GM12864 (cell line): ENCODE measurements at places on chromosomes 13 and 19.

GRCh38 chr13:37539170-37539569, 59.4 kb downstream of the POSTN start:
- no peak for DNase-seq

DNA sequence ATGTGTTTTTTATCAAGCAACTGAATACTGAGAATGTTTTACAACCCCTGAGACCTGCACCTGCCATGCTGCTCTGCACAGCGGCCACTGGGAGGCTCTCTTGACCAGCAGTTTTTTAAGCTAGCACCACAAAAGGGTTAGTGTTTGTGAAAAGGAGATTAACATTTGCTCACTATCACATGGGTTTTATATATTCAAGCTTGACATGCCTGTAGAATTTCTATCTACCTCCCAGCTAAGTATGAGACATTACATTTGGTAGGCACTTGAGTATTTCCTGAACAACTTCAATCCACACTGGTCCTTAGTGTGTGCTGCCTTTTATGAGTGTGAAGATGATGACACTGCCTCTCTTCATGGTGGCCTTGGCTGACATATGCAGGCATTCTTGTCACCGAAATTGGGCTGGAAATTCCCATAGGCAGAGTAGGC, 1238.9 kb downstream of the UQCRFS1 start:
- DNase-seq, result no peak

- no peak for DNase-seq
Observed at GRCh38 chr13:98240135-98240534, 63.1 kb upstream of the RNF113B start.

DNA sequence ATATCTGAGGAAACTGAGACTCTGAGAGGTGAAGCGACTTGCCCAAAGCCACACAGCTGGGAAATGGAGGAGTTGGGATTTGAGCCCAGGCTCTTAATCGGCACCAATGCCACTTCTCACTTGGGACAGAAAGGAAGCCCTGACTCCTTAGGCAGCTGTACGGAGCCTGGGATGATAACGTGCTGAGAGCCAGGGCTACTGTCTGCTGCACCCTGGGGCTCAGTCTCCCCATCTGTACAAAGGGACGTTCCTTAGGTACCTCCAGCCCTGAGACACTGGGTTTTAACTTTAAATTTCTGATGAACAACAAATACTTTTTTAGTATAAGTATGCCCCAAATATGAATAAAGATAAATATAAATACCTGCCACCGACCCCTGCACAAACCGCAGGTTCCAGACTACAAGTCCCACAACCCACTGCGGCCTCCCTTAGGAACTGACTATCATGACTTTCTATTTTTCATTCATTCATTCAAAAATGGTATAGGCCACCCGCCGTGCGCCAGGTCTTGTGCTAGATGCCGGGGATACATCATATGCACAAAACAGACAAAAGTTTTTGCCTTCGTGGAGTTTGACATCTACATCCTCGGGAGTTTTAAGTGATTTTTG, 776 bp upstream of the NCLN start:
- no peak for DNase-seq

DNA sequence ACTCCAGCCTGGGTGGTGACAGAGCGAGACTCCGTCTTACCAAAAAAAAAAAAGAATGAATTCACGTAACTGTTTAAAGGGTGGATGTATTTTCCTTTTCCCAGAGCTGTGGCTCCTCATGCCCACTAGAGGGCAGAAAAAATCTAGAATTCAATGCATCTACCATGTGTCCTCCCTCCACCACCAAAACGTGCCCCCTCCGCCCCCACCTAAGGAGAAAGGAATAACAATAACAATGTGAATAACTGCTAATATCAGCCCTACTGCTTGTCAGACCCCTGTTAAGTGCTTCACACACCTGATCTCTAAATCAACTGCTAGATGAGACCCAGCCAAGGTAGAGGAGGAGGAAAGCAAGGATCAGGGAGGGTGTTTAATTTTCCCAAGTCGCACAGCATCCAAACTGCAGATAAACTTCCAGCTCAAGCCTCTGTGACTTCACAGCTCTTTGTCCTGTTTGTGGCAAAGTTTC, 20.2 kb upstream of the PNMA8B start:
- no peak for DNase-seq

- no peak for DNase-seq
Observed at GRCh38 chr13:80684217-80684991, 343.5 kb upstream of the SPRY2 start.

DNA sequence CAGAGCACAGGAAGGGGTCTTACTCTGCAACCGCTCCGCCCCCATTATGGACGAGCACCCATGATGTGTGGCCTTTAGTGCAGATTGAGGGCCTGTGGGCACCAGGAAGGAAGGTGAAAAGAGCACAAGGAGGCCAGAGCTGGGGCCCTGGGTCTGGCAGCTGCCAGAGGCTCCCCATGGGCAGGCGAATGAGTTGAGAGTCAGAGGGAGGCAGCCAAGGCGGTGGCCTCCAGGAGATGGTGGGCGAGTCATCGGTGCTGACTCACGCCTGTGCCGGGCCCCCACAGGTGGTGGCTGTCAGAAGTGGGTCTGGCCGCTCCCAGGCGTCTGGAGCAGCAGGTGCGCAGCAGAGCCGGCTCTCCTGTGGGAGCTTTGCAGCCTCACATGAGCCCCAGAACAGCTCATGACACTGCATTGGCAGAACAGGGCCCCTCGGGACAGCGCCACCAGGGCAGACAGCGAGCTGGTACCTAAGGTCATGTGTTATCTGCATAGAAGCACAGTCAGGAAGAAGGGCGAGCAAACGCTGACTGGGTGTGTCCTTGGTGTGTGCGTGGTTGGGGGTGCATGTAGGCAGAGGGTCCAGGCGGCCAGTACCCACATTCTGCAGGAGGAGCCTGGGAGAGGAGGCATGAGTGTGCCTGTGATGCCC, 68.8 kb downstream of the CHST8 start:
- DNase-seq, result no peak

DNA sequence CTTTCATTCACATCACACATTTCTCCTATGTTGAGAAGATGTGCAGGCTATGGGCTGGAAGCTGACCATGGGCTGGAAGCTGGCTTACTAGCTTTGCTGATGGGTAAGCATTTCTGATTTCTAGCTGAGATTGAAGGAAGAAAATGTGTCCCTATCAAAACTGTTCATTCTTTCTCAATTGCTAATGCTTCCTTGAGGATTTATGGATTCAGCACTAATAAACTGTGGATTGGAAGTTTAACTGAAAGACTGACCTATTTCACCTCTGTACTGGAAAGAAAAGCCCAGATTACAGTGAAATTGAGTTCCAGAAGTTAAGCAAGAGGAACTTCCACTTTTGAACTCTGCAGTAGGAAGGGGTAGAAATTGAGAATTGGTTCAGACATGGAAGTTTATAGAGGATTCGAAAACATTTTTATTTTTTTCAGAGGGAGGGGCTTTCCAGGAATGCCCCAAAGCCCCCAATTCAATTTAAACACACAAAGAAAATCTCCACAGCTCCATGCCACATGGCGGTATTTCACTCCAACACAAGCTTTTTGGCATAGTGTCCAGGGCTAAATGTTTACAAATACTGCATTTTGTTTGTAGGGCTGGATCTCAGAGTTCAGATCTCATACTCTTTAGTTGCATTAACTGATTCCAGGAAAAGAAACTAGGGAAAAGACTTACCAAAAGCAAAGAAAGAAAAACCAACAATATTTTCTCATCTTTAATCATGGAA, 61.2 kb upstream of the ARGLU1 start:
- no peak for DNase-seq

- no peak for DNase-seq
Observed at GRCh38 chr19:45772130-45772840, 3.2 kb upstream of the SIX5 start.

GRCh38 chr19:39828654-39829032, 5.3 kb downstream of the DYRK1B start:
- DNase-seq, result no peak

- no peak for DNase-seq
Observed at GRCh38 chr13:49636705-49637104, 8.4 kb downstream of the ARL11 start.

DNA sequence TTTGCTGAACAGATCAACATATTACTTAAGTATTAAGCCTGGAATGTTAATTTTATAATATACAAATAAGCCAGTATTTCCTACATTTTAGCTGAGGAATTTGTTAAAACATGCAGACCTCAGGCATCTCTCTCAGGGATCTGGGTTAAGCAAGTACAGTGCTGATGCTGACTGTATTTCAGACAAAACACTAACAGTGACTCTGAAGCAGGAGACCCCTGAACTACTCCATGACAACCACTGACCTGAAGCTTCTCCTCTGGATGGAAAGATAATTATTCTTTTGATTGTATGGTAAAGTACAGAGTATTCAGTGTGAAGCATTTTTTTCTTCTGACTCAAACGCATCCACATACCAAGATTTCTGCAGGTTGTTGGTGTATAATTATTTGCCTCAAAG, 680.8 kb downstream of the LIG4 start:
- DNase-seq, result no peak

- DNase-seq, result no peak
Observed at GRCh38 chr19:55620410-55621204, 3.8 kb downstream of the ZNF784 start.

DNA sequence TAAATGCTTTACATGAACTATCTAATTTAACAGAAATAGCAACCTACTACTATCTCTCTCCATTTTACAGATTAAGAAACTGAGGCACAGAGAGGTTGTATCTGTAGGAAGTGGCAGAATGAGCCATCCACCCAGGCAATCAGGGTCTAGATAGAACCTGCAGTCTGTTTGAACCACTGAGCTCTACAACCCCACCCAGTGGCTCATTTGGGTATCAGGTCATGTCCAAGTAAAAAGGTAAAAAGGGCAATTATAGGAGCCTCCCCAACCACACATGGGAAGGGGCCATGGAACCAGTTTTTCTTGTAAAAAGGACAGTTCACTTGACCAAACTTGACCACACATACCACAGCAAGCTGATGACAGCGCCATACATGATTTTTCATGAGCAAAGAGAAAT, 92.9 kb upstream of the SGCG start:
- DNase-seq, result no peak

DNA sequence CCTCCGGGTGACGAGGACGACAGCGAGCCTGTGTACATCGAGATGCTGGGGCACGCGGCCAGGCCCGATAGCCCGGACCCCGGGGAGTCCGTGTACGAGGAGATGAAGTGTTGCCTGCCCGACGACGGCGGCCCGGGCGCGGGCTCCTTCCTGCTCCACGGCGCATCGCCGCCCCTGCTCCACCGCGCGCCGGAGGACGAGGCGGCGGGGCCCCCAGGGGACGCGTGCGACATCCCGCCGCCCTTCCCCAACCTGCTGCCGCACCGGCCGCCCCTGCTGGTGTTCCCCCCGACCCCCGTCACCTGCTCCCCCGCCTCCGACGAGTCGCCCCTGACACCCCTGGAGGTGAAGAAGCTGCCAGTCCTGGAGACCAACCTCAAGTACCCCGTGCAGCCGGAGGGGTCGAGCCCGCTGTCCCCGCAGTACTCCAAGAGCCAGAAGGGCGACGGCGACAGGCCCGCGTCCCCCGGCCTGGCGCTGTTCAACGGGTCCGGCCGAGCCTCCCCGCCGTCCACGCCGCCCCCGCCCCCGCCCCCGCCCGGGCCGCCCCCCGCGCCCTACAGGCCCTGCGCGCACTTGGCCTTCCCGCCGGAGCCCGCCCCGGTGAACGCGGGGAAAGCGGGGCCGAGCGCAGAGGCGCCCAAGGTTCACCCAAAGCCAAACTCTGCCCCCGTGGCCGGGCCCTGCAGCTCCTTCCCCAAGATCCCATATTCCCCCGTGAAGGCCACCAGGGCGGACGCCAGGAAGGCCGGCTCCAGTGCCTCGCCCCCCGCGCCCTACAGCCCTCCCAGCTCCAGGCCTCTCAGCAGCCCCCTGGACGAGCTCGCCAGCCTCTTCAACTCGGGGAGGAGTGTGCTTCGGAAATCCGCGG, 511.3 kb downstream of the MYO16 start:
- DNase-seq, result no peak

DNA sequence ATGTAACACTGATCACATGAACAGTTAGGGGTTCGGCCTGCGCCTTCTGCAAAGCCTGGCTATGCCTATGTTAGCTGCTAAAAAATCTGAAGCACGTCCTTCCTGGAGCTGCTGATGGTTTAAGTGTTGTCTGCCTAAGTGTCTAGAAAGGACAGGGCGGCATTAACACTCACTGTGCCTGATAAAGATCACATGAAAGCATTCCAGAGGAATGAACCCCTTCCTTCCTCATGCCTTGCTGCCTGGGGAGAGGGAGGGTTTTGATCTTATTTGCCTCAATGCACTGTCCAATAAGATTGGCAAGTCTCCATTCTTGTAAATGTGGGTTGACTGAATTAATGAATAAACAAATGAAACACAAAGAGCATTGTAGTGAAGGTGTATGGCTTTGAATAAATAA, 5.2 kb downstream of the DOCK9 start:
- DNase-seq, result no peak

- no peak for DNase-seq
Observed at GRCh38 chr13:51050021-51050830, 60.8 kb downstream of the C13orf42 start.
